ENCODE measurements at places on chromosomes 3 and 15.

- DNase-seq, result no peak
Measured at GRCh38 chr3:21979706-21980105, 228.7 kb upstream of the ZNF385D start.

- DNase-seq, result no peak
Measured at GRCh38 chr3:8529181-8529637, 27.6 kb downstream of the LMCD1 start.

GRCh38 chr15:89776274-89777072 lies at the start of gene MESP2:
Gene MESP2, plus strand, starts transcription at chr15:89776332. Its CDS starts 26 bp downstream, at chr15:89776358.
- peak; percentile 56 for DNase-seq

- DNase-seq, result no peak
Measured at GRCh38 chr15:95174301-95175259, 943.2 kb downstream of the MCTP2 start.

- DNase-seq, result no peak
Measured at GRCh38 chr3:87045473-87045872, 54.5 kb upstream of the VGLL3 start.
